ENCODE measurements at places on chromosomes 1 and 21.

- DNase-seq, result no peak
These were observed 9.7 kb downstream of the KHDRBS1 start for GRCh38 chr1:32023351-32023750.

DNA sequence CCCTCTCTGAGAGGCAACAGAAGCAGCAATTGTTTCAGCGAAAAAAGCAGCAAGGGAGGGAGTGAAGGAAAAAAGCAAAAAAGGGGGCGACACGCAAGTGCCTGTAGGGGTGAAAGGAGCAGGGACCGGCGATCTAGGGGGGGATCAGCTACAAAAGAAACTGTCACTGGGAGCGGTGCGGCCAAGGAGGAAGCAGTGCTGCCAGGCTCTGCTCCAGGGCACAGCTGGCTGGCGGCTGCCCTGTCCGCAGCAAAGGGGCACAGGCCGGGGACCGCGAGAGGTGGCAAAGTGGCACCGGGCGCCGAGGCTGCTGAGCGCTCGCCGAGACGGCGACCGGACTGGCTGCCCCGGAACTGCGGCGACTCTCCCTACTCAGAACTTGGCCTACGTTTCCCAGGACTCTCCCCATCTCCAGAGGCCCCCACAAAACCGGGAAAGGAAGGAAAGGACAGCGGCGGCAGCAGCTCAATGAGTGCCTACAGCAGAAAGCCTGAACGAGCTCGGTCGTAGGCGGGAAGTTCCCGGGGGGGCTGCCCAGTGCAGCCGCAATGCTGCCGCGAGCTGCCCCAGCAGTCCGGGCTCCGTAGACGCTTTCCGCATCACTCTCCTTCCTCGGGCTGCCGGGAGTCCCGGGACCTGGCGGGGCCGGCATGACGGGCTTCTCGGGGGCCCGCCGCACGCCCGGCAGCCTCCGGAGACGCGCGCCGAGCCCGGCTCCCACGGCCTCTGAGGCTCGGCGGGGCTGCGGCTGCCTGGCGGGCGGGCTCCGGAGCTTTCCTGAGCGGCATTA is 1.0 kb upstream of the CDKN2C start:
- peak; percentile 57 for DNase-seq

- no peak for DNase-seq
These were observed 1.2 kb downstream of the MCOLN2 start for GRCh38 chr1:84995484-84996334.

- no peak for DNase-seq
These were observed 104.8 kb downstream of the RERE start for GRCh38 chr1:8712413-8713231.

DNA sequence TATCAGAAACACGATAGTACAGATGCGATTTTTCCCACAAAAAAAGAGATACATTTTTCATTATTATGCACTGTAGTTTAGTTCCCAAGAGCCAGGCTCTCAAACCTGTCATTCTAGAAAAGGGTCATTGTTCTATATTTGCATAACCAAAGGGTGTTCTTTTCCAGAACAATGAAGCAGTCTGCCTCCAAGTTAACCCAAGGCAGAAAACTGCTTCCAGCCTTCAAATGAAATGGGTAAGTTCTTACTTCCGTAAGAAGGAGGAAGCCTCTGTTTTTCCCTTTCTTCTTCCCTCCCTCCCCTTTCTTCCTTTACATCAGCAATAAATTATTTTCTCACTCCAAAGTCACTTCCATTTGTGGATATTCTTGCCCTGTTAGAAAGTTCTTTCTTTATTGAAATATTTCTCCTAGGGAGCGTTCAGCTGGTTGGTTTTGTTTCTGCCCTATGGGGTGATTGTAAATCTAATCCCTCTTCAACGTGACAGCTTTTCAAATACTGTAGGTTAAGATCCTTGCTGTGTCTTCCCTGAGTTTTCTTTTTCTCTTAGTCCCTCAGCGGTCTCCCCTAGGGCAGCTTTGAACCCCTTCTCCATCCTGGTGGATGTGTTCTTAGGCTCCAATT is 77.3 kb upstream of the PTGFRN start:
- DNase-seq, result no peak

DNA sequence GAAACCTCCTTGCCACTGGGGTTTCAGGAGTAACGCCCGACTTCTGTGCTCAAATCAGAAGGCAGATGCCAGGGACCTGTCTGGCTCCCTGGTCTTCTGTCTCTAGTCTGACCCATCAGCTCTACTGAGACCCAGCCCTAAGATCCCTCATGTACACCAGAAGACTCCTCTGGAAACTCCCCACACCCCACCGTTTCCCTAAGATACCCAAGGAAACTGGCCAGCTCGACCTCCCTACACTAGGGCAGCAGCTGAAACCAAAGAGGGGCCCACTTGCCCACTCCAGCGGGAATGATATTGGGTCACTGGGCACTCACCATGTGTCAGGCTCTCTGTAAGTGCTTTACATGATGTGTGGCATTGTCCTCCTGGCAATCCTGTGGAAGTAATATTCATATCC is 469 bp upstream of the S100A16 start:
- no peak for DNase-seq

GRCh38 chr1:17260738-17261137 is 11.8 kb downstream of the PADI3 start:
- DNase-seq, result no peak

DNA sequence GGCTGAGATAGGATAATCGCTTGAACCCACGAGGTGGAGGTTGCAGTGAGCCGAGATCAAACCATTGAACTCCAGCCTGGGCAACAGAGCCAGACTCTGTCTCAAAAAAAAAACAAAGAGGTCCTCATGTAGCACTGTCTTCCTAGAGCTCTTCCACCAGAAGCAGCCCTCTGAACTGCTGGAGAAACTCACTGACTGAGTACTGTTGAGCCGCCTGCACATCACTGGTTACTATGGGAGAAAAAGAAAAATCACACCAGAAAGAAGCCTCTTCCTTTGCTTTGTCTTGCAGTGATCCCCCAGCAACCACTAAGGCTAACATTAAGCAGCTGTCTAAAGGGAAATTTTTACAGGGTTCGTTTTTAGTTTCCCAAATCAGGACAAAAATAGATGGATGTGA is 112.9 kb upstream of the LYPLAL1 start:
- DNase-seq, result no peak

- DNase-seq, result no peak
These were observed 17.1 kb downstream of the PLCH2 start for GRCh38 chr1:2493218-2493617.

DNA sequence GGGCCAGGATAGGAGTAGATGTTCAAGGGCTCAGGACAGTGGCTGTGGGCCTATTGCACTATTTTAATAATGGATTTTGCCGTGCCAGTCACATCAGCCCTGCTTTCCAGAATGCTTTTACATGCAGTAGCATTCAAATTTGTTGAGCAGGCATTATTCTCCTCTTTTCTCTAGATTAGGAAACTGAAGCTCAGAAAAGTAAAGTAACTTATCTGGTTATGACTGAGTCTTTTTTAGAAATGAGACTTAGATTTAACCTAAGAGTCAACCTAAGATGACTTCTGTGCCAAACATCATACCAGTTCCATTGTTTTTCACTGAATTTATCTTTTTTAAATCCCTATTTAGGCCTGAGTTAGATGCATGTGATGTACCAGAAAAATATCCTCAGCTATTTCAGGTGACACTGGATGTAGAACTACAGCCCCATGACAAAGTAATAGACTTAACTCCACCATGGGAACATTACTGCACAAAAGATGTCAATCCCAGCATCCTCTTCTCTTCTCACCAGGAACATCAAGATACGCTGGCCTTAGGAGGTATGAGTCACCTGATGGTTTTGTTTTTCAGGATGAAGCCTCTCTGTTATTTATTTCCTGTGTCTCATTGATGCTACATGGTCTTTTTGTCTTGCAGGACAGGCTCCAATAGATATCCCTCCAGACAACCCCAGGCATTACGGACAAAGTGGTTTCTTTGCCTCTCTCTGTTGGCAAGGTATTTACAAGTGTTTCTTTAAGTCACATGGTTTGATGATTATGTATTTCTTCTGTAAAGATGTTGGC is 31.4 kb upstream of the LEPR start:
- no peak for DNase-seq

DNA sequence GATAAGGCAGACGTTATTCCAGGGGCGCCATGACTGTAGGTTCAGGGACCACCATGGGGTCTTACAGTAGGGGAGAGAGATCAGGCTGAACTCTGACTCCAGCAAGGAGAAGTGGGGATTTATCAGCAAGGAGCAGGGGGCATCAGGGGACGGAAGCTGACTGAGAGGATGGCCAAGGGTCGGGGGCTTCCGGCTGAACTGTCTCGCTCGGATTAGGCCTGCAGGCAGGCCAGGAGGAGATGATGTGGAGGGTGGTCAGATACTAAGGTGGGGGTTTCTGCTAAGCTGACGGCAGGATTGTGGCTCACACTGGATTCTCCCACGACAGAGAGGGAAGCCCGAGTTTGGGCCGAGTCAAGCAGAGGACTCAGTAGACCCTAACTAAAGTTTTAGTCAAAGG is 186.9 kb upstream of the VAMP3 start:
- DNase-seq, result peak; percentile 3

GRCh38 chr21:45736690-45737484 is 93.4 kb downstream of the PCBP3 start:
- no peak for DNase-seq

DNA sequence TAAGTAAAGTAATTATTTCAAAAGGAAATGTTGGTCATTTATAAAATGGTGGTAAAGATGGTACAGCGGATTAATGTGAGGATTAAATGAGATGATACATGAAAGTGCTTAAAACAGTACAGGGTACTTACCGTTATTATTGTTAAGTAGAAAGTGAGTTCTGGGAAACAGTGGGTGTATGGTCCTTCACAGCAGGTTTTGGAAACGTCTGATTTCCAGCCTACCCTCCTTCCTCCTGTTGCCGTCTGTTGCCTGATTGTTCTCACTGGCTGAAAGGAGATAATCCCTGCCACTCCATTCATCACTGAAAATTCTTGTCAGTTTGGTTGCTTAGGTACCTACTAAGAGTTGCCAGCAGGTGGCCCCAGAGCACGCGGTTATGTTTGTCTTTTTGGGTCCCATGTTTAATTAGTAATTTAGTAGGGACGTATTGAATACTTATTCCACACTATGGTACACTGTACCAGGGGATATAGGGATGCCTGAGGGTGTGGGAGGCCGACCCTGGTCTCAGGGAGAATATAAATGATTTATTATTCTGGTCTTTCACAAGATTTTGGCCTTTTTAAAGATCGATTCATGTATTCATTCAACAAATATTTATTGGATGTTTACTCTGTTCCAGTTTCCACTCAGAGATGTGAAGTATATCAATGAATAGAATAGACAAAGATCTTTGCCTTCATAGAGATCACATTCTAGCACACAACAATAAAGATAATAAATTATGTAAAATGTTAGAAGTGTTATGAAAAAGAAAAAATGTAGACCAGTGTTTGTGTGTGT is 30.8 kb upstream of the RPTN start:
- DNase-seq, result peak; percentile 66

DNA sequence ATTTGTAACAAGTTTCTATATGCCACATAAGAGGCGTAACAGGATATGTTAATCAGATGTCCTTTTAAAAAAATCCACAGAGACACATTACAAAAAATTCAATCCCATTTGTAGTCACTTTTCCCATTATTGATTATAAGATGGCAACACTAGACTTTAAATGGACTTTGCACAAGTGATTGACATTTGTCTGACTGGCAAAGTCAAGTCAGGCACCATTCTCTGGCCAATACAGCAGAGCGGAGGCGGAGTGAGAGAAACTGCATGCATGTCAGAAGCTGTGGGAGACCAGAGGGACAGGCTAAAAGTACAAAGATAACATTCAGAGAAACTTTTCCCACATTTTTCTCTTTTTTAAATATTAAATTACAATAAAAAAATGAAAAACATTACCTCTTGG is 28.1 kb upstream of the RGS5 start:
- no peak for DNase-seq

- DNase-seq, result peak; percentile 73
These were observed 273.8 kb downstream of the FAM72C start for GRCh38 chr1:143698016-143698415.

- no peak for DNase-seq
These were observed 26.7 kb upstream of the LIN9 start for GRCh38 chr1:226335661-226336060.

DNA sequence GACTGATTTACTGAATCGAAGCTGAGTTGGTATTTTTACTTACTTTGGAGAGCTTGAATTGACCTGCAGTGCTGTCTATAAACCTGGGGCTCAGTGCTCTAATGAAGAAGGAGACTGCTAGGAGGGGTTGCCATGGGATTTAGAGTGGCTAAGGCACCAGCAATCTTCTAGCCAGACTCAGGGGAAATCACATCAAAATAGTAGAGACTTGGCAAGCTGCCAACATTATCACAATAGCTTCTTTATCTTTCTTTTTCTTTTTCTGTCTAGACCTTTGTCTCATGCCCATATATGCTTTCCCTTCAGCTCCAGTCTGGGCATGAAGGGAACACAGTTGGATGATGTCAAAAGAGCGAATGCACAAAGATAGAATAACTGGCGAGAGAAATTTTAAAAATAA is 301.1 kb upstream of the DPYD start:
- no peak for DNase-seq

DNA sequence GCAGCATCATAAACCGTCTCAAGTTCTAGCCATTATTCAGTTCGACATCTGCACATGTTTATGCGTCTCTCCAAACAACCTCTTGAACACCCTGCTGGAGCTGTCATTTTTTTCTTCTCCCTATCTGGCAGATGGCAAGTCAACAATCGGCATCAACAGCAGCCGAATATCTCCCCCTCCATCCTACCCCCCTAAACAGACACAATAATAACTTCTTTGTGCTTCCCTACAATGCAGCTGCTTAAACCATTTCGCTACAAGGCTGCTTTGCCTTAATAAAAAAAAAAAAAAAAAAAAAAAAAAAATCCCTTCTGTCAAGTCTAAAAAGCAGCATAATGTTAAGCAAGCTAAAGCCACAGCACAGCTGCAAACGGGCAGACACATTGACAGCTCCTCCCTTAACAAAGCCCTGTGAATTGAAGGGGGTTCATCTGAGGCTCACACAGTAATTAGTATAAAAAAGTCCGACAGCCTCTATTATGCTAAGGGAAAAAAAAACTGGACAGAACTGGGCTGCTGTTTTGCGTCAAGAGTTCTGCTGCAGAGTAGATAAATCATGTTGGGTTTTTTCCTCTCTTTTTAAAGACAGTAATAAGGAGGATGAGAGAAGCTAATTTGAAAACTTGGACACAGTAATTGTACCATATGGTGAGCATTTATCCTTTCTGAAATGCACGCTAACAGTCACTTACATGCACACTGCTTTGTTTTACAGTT is 136.4 kb downstream of the AKT3 start:
- DNase-seq, result no peak

DNA sequence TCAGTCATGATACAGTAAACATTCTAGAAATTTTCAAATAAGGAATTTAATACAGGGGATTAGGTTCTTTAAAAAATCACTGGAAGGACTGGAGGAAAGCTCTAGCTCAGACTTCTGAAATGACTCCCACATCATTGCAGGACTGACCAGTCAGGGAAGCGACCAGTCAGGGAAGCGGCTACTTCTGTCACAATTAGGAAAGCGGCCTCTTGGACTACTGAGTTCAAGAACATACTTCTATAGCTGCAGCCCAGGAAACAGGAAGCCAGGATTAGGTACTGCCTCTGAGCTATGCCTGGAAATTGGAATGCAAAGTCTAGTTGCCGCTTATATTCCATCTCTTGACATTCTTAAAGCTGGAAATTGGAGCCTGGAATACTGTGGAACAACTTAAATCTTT is 45.5 kb downstream of the USP25 start:
- no peak for DNase-seq

- DNase-seq, result no peak
These were observed 188.9 kb upstream of the PLXNA2 start for GRCh38 chr1:208433086-208433485.
